ENCODE measurements at places on chromosomes 6 and 20.
A peak's percentile ranks its signal among the peaks of the same experiment; 100 is the strongest.

DNA sequence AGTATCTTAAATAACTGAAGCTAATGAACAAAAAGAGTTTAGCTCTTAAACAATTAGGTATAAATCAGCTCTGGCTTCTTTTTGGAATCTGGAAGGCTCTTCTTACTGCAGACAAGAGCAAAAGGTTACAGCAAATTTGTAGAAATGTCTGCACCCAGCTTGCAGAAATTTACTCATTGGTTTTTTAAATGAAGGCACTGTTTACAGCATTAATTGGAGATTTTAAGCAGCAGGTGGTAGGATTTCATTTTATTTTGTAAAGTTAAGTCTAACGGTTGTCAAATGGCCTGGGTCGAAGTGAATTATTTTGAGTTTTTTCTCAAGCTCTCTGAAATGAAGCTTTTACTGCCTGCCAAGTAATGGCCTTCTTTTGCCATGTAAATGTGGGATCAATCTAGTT lies 102.1 kb downstream of the NRSN1 start:
- no peak for DNase-seq

GRCh38 chr20:61756966-61757677 lies 308.6 kb downstream of the TAF4 start:
- no peak for DNase-seq

- peak; percentile 7 for DNase-seq
Observed at GRCh38 chr20:63128956-63129355, 87.0 kb downstream of the YTHDF1 start.

- DNase-seq, result peak; percentile 78
Observed at GRCh38 chr6:31680226-31681134, at the start of gene LY6G5C. Gene LY6G5C (minus strand): TSS chr6:31681067. CDS start chr6:31680373, 694 bp downstream.

DNA sequence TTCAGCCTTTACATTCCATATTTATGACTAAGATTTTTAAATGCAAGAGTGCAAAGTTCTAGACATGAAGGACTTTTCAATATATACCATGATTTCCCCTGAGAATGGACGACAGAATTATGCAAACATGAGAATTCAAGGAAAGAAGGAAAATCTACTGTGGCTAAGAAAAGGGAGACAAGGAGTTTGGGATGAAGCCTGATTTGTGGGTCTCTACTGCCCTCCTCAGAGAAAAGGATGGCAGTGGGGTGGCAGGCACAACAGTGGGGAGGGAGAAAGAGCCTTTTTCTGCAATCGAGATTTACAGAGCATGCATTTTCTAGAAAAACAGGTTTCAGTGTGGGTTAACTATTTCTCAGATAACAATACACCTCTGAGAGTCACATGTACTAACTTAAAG lies 466.9 kb upstream of the NRSN1 start:
- peak; percentile 38 for DNase-seq

DNA sequence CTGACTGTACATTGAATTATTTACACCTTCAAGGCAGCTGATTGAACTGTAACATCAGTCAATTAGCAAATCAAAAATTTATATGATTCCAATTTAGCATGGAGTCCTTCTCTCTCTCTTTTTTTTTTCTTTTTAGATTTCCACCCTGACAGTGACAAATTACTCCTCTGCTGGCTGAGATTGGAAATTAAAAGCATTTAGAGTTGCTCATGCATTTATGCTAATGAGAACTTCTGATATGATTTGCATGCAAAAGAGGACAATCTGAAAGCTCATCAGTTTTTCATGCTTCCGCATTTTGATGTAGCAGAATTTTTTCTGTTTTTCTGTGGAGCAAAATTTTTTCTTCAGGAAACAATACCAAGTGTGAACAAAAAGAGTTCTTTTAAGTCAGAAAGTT lies 130.5 kb upstream of the NOX3 start:
- DNase-seq, result no peak

- DNase-seq, result no peak
Observed at GRCh38 chr20:54257071-54257816, 49.4 kb downstream of the PFDN4 start.

GRCh38 chr6:90040931-90041330 lies 146.7 kb downstream of the GJA10 start:
- DNase-seq, result no peak

- DNase-seq, result peak; percentile 81
Observed at GRCh38 chr6:3348821-3349220, 90.1 kb downstream of the PSMG4 start.

GRCh38 chr6:8758412-8758811 lies 323.1 kb upstream of the SLC35B3 start:
- no peak for DNase-seq

DNA sequence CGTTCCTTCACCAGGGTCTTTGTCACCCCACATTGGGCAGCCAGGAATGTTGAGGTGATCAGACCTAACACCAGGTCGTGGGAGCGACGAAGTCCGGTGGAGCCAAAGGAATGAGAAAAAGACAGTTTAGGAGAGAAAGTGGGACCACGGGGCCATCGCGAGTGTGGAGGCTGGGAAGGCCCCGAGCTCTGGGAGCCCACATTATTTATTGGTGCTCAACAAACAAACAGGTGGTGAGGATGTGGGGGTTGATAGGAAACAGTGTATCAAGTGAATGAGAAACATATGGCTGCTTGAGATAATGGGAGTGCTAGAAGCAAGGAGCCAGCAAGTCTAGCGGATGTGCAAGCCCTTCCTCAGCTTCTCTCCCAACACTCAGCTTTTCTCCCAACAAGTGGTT lies 287.1 kb upstream of the SGK1 start:
- DNase-seq, result no peak

- DNase-seq, result peak; percentile 94
Observed at GRCh38 chr20:63519668-63520503, 679 bp upstream of the PPDPF start.

GRCh38 chr20:38498909-38499308 lies 26.3 kb downstream of the RALGAPB start:
- no peak for DNase-seq

- peak; percentile 83 for DNase-seq
Observed at GRCh38 chr6:130252527-130253237, 29.9 kb upstream of the SAMD3 start.

GRCh38 chr6:35059596-35060345 lies 81.4 kb downstream of the TCP11 start:
- no peak for DNase-seq

GRCh38 chr20:40304119-40304613 lies 384.9 kb downstream of the MAFB start:
- DNase-seq, result no peak

DNA sequence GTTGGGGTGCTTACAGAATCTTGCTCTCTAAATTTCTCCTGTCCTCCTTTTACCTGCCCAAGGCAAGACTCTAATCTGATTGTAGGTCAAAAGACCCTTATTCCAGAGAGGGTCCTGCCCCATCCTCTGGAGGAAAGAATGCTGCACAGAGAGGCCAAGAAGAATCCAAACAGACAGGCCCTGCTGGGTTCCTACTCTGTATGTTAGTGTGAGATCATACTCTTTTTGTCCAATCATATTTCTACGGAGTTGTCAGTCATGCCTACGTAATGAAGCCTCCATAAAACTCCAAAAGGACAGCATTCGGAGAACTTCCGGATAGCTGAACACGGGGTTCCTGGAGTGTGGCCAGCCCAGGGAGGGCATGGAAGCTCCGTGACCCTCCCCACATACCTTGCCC lies 50.5 kb downstream of the VEGFA start:
- DNase-seq, result no peak

DNA sequence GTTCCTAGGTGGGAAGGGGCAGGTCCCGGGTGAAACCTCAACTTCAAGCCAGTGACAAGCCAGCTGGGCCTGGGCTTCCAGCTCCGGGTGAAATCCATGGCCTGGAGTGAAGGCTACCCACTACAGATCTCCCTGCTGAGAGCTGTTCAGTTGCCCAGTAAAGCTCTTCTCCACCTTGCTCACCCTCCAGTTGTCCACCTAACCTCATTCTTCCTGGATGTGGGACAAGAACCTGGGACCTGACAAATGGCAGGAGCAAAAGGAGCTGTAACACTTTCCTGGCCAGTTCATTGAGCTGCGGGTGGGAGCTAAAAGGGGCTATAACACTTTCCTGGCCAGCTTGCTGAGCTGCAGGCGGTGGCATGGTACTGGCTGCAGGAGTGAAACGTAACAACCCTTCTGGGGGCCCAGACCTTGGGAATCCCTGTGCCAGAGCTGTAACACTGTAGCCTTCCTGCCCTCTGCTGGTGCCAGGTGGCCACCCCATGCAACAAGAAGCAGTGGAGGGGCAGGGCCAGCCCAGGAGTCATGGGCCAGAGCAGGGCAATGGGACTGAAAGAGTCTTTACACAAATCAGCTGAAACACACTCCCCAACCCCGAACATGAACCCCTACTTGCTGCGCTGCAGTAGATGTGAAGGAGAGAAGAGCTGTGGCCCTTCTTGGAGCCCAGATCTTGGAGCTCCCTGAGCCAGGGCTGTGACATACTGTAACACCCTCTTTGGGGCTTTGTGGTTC lies 3.6 kb upstream of the HINT3 start:
- peak; percentile 36 for DNase-seq

DNA sequence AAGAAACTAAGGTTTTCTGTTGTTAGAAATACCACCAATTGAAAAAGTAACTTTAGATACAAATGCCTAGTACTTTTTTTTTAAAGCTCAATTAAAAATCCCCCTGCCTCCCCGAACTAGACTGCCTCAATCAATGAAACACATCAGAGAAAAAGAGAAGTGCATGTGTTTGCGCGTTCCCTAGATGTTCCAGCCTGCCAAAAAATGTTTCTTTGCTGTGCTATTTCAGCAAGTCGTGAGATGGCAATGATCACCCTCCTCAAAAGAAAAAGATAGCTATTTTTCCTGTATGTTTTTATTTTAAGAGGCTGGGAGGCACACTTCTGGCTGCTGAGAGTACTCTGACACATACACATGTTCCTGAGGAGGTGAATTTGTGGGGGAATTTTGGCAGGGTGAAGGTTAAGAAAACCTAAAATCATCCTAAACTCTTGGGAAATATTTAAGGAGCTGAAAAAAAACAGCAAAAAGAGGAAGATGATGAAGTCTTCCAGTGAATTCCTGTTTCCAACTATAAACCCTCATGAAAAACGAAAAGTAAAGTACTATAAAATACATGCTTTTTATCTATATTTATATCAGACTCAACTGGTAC lies 114.8 kb downstream of the HIVEP2 start:
- no peak for DNase-seq

- DNase-seq, result no peak
Observed at GRCh38 chr6:89630488-89630887, 8.1 kb downstream of the LYRM2 start.

GRCh38 chr6:18680842-18681241 lies 293.7 kb downstream of the RNF144B start:
- no peak for DNase-seq

DNA sequence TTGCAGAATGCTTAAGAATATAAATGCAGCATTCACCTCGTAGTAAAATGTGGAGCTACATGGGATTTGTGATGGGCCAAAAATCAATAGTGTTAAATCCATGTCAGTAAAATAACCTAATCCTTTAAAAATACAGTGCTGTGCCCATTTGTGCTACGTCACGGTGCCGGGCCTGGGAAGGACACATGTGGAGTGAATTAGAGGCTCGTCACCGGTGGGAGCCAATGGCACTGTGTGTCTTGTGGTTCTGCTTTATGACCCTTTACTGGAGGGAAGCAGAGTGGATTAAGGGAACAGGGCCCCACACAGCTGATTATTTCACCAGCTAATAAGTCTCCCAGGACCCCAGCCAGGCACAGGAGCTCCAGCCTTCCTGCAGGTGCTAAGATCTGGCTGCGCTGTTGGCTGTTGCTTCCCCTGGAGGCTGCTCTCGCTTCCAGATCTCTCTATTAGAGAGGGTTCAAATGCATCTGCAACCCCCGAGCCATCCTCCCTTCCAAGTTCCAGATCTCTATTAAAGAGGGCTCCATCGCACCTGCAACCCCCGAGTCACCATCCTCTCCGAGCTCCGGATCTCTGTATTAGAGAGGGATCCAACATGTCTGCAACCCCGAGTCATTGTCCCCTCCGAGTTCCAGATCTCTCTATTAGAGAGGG lies 405.8 kb downstream of the CDH4 start:
- DNase-seq, result no peak

GRCh38 chr6:138736640-138737039 lies 36.9 kb upstream of the CCDC28A start:
- DNase-seq, result no peak

DNA sequence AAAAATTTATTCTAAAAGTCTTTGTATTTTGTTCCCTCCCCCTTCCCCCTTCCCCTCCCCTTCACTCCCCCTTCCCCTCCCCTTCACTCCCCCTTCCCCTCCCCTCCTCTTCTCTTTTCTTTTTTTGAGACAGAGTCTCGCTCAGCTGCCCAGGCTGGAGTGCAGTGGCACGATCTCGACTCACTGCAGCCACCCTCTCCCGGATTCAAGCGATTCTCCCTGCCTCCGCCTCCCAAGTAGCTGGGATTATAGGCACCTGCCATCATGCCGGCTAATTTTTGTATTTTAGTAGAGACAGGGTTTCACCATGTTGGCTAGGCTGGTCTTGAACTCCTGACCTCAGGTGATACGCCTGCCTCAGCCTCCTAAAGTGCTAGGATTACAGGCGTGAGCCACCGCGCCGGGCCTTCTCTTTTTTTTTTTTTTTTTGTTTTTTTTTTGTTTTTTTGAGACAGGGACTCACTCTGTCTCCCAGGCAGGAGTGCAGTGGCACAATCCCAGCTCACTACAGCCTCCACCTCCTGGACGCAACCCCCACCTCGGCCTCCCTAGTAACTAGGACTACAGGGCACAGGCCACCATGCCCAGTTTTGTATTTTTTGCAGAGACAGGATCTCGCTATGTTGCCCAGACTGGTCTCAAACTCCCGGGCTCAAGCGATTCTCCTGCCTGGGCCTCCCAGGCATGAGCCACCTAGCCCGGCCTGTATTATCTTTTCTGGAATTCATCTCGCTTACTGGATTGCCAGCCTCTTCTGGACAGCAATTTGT lies 1.1 kb upstream of the AFG1L start:
- DNase-seq, result peak; percentile 46

GRCh38 chr6:34246563-34247391 lies 2.0 kb downstream of the SMIM29 start:
- DNase-seq, result peak; percentile 61

DNA sequence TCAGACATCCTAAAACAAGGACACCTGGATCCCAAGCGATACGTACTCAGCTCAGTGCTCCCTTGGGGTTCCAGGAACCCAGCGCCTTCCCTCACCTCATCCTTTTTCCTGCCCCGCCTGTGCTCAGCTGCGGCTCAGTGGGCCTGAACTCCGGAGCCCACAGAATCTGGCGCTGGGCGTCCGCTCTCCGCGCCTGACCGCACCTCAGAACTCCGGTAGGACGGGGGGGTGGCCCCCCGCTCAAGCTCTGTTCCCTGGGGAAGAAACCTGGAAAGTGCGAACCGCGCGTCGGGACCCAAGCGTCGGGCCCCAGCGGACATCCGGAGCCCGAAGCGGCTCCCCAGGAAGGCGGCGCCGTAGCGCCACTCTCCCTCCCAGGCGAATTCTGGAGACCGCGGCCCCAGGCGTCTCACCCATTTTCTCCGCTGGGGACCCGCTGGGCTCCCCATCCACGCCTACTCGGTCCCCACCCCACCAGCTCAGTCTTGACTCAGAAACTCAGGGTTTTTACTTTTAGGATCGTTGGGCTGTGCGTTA lies 336 bp upstream of the LY6G5C start:
- no peak for DNase-seq

GRCh38 chr20:34437330-34437986 lies 74.4 kb downstream of the ITCH start:
- DNase-seq, result no peak

- no peak for DNase-seq
Observed at GRCh38 chr6:90106449-90106848, 190.2 kb downstream of the BACH2 start.

GRCh38 chr6:21947731-21948386 lies 349.0 kb downstream of the PRL start:
- no peak for DNase-seq
